CD4-positive, alpha-beta T cell treated with Interleukin-4 for 4 hours (primary cell): ENCODE measurements at places on chromosomes 5 and 9.

DNA sequence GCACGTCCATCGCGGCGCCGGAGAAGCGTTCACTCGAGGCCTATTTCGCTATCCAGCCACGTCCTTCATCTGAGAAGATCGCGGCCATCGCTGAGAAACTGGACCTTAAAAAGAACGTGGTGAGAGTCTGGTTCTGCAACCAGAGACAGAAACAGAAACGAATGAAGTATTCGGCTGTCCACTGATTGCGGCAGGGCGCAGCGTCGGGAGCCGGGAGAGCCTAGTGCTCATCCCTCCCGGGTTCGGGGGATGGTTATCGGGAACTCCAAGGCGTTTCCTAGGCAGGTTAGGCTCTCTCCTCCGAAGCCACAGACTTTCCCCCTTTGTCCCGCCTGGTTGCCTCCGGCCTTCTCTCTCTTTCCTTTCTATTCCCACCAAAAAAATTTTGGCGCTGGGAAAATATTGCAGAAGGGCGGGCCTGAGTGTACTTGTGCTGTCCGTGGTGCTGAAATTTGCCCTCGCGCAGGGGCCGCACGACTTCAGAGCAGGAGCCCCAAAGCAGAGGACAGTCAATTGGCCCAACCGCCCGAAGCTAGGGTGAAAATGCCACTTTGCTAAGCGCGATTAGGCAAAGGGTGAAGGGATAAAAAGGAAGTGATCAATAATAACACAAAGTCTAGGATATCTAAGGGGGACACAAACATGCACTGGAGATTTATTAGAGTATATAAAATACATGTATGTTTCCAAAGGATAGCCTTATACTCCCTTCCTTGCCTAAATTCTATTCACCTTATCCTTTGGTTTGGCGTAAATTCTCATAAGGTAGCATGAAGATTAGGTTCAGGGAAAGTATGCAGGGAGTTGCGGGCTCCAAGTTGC lies 1.8 kb downstream of the POU4F3 start:
- DNase-seq = no peak

GRCh38 chr5:157748760-157749461 lies 5.4 kb downstream of the LSM11 start:
- no peak for DNase-seq

DNA sequence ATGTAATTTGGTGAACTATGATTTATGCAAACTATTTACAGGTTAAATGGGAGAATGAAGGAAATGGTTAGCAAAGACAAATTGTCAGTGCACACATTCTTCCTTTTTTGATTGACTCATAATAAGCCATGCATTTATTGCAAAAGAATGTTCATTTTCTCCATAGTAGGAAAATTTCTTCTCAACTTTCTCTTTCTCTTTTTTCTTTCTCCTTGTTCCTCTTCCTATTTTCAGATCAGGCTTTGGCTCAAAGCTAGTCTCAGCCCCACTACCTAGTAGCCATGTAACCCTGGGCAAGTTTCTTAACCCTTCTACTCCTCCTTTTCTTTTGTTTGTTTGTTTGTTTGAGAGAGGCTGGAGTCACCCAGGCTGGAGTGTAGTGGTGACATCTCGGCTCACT lies 156.6 kb downstream of the PIK3R1 start:
- no peak for DNase-seq

DNA sequence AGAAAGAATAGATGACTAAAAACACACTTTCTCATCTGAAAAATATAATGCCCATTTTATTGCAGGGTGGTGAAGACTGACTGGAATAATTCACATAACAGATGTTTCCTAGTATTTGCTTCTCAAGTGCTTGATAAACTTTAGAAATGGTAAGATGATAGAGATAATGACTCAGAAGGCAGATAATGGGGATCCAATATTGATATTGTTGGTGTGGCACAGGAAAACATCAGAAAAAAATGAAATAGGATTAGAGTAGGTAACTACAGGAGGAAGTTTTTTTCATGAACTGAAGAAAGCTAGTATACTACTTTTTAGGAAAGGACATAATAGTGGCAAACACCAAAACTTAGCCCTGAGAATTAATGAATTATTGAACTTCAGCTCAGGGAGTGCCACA lies 20.2 kb upstream of the F2RL2 start:
- DNase-seq = no peak

DNA sequence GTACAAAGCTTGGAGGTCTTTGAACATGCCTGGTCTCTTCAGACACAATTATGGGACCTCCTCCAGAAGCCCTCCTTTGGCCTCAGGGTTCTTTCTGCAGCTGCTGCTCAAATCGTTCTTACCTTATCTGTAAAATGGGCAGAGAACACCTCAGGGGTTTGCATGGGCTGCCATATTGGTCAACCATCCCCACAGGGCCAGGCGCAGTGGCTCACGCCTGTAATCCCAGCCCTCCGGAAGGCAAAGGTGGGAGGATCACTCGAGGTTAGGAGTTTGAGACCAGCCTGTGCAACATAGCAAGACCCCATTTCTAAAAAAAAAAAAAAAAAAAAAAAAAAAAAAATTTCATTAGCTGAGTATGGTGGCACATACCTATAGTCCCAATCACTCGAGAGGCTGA lies 29.1 kb upstream of the TCF7 start:
- no peak for DNase-seq

DNA sequence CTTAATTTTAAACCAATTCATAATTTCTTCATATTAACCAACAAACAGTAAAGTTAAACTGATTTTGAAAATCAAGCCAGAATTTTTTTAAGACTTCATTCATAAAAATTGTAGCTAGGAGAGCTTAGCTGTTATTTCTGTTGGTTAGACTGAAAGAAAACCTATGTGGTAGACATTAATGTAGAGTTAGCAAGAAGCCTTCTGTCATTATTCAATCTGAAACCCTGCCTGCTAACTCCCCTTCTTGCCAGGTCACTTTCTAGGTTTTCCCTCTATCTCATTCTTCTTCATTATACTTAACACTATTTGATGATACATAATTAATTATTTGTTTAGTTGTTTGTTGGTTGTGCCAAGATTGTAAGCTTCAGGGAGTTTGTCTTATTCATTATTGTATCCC lies 304.3 kb upstream of the MEF2C start:
- no peak for DNase-seq

- DNase-seq = no peak
Observed at GRCh38 chr9:78928625-78929405, 631.9 kb downstream of the PSAT1 start.
